ENCODE measurements at places on chromosomes 6 and 20.

- no peak for DNase-seq
Observed at GRCh38 chr6:90818163-90818562, 231.3 kb upstream of the MAP3K7 start.

- no peak for DNase-seq
Observed at GRCh38 chr6:13427316-13427715, 60.1 kb downstream of the GFOD1 start.

DNA sequence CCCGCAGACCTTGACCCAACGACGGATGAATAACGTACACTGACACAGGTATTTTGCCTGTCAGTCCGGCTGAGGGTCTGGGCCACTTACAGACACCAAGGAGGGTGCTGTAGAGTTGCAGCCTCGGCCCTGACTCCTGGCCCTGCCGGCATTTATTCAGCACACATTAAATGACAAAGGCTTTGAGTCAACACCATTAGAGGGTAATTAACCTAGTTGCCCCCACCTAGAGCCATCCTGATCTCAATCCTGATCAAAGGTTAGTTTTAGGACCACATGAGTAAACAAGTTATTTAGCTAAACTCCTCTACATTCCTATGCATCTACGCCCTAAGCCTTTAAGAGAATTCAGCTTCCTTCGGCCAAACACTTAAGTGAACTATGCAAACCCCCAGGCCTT, 11.9 kb upstream of the PM20D2 start:
- DNase-seq = no peak

DNA sequence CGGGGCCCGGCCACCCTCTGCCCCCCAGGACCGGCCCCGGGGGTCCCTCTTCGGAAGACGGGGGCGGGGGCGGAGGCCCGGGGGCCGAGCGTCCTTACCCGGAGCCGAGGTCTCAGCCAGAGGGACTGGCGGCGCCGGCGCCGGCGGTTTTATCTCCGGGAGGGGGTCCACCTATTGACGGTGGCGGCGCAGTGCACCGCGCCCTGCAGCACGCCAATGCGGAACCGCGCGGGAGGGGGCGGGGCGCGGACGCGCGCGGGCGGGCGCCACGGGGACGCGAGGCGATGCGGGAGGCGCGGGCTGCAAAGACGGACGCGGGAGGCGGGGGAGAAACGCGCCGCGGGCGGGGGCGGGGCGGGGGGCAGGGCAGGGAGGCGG, at the start of gene EEF1A2:
EEF1A2 (minus strand) TSS at position 124 of the 378 bp plus-strand sequence. CDS start 1,320 bp downstream, outside the sequence.
- no peak for DNase-seq

GRCh38 chr20:53847139-53847836, 223.1 kb downstream of the BCAS1 start:
- no peak for DNase-seq

Data from DMS 273 treated with DMSO at 0.1 percent for 48 hours (cell line).